ENCODE measurements at places on chromosomes 11 and 22. TPM values are rescaled to one million over a fixed set of nuclear protein-coding genes. Genes with fewer than 3 reads are reported as not detected.

LDLRAD3 gene
- total RNA-seq = 27.3 TPM

- DNase-seq = no peak
Observed at GRCh38 chr22:40401981-40402406, 31.6 kb downstream of the SGSM3 start.

F2 gene
- total RNA-seq = not detected

- no peak for DNase-seq
Observed at GRCh38 chr11:36343436-36343835, 47.3 kb downstream of the PRR5L start.

SERPING1 gene
- 878 TPM for total RNA-seq

DNA sequence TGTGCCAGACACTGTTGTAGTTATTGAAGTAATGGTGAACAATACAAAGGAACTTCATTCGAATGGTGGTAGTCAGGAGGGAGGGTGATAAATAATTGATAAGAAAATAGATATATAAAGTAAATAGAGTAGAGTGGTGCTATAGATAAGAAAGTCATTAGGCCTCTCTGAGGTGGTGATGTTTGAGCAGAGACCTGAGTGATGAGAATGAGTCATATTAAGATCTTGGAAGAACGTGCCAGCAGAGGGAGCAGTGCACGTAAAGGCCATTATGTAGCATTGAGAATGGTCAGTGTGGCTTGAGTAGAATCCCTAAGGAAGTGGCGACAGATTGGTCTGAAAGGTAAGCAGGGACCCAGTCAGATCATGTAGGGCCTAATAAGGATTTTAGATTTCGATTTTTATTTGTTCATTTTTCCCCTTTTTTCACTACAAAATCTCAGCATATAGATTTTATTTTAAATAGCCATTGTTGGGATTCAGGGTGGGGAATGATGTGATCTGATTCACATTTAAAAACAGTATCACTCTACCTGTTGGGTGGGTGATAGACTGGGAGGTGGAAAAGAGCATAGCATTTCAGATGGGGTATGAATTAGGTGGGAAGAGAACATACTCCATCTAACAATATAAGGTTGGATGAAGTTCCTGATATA is 44.7 kb downstream of the CCDC90B start:
- peak; percentile 35 for DNase-seq

CARD16 gene
- total RNA-seq = 11.3 TPM

- no peak for DNase-seq
Observed at GRCh38 chr11:3861683-3862082, 6.2 kb downstream of the STIM1 start.

ASCL2 gene
- total RNA-seq = not detected

- no peak for DNase-seq
Observed at GRCh38 chr22:38327805-38328204, 10.6 kb upstream of the CSNK1E start.

USP2 gene
- 18.7 TPM for total RNA-seq

DNA sequence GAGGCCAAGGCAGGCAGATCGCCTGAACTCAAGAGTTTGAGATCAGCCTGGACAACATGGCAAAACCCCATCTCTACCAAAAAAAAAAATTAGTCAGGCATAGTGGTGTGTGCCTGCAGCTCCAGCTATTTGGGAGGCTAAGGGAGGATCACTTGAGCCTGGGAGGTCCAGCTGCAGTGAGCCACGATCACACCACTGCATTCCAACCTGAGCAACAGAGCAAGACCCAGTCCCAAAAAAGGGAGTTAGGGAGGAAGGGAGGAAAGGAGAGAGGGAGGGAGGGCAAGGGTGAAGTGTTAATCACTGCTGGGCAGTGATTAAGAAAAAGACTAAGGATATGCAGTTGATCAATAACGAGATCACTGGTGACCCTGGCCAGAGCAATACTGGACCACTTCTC is 56.0 kb upstream of the APOA1 start:
- no peak for DNase-seq

- DNase-seq = no peak
Observed at GRCh38 chr22:24007253-24008021, 2.2 kb upstream of the GSTT4 start.

GRCh38 chr11:18392434-18393321 is 1.7 kb upstream of the LDHA start:
- no peak for DNase-seq

OR8A1 gene
- not detected for total RNA-seq

DNA sequence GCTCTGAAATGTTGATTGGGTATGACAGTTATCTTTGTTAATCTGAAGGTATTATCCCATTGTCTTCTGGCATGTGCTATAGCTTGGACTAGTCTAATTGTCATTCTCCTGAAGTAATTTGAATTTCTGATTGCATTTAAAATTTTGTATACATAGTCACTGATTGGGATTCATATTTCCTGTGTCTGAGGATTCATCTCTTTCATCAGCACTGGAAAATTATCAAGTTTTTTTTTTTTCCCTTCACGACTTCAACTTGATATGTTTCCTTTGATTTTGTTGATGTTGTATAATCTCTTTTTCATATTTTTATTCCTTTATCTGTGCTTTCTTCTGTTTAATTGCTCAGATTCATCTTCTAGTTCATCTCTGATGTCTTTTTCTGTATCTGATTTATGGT is 104.1 kb downstream of the DDX10 start:
- DNase-seq = no peak

PGA5 gene
- total RNA-seq = 5.0 TPM

- DNase-seq = no peak
Observed at GRCh38 chr11:32421992-32422391, 13.3 kb downstream of the WT1 start.

DNA sequence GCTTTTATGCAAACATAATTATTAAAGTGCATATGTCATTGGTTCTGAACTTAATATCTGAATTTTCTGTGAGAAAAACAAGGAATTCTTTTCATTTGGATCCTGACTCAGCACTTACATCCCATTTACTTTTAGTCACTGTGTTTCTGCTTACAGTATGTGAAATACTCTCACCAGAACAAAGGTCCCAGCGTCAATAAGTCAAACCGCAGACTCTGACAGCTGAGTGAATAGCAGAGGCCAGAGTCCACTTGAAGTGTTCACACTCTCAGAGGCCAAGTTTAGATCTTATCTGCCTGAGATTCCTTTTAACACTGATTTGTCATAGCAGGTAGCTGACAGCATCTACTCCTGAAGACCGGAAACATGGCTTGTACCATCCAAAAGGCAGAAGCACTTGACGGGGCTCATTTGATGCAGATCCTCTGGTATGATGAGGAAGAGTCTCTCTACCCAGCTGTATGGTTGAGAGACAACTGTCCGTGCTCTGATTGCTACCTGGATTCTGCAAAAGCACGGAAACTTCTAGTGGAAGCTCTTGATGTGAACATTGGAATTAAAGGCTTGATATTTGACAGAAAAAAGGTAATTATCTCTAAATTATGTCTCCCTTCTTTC is 14.6 kb downstream of the BBOX1 start:
- DNase-seq = no peak

PANX3 gene
- total RNA-seq = not detected

DNA sequence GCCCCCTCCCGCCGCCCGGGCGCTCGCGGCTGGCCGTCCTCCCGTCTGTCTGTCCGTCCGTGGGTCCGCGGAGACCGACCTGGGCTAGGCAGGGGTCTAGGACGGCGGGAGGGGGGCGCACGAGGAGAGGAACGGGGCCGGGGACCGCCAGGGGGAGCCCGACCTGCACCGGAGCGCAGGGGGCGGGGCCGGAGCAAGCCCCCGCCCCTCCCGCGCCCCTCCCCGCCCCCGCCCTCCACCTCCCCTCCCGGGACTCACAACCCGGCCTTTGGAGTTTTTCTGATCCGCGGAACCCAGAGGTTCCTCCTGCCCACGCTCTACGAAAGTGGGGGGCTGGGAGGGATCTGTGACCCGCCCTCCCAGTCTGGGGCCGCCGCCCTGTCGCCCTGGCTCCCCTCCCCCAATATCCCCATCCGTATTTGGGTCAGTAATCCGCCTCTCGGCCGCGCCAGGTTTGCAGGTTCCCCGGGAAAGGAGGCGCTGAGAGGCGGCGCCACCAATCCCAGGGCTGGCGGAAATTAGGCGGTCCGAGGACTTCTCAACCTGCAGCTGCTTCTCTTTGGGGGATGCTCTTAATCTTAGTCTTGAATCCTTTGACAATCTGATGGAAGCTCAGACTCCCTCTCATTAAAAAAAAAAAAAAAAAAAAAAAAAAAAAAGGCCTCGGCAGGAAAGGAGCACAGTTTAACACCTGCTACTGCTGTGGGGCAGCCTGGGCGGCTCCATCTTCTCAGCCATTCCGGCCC is 925 bp upstream of the KCNJ11 start:
- peak; percentile 59 for DNase-seq

GRCh38 chr11:78209478-78209877 is 20.8 kb downstream of the USP35 start:
- DNase-seq = no peak

DNA sequence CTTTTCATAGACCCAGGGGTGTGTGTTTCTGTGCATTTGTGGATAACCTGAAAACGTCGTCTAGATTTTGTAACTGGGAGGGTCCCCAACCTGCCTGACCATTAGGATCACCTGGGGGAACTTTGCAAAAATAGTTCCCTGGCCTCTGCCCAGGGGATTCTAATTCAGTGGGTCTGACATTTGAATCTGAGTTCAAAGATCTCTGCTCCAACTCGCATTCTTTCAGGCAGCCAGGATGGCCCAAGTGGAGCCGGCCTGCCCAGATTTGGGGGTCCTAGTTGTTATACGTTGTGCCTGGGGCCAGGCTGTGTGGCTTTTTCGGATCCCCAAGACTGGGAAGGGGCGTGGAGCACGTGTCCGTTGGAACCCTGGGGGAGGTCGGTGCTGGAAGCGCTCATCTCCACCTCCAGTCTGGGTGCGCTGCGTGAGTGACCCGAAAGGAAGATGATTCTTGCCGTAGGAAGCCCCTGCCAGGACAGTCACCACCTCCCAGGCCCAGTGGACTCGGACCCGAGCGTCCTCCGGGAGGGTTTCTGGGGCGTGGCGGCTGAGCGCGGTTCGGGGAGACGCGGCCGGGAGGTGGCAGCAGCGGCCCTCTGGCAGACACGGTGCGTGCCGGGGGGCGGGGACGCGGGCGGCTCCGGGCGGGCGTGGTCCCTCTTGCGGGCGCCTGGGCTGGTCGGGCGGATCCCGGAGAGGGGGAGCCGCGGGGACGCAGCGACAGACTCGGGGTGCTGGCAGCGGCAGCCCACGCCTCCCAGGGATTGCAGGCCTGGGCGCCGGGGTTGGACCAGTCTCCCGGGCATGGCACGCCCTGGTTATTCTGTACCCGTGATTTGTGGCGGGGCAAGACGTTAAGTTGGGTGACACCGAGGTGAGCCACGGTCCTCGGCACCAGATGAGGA is 29.2 kb upstream of the PLET1 start:
- DNase-seq = peak; percentile 57

GRCh38 chr11:115903179-115903578 is 399.0 kb upstream of the CADM1 start:
- no peak for DNase-seq

DNA sequence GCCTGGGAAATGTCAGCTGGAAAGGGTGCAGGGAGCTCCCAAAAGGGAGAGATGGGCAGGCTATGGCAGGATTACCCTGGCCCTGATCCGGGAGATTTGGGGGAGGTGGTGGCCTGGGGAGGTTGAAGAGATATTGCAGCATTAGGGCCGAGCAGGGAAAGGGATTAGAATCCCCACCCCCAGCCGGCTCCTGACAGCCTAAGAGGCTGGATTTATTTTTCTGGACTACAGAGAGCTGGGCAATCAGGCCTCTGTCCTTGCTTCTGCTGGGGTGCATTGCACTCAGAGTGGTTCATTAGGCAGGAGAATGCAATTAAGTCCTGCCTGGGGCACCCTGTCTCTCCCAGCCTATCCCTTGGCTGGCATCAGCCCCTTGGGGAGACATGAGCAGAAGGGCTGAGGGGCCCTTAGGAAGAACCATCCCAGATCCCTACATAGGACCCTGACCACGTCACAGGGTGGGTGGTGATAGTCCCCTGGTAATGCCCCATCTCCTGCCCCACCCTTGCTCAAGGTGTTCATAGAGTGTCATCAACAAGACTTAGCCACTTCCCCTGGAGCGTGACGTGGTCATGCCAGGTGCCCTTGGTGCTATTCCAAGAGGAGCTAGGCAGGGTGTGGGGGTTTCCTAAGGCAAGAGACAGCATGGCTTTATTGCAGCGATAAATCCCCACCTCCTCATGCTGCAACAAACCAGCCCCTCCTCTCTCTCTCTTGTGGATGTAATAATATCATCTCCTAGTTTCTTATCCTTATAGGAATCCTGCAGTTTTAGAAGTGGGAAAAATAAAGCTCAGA is 38.4 kb upstream of the KLHL35 start:
- DNase-seq = no peak

GRCh38 chr11:120643284-120643683 is 131.7 kb downstream of the GRIK4 start:
- DNase-seq = no peak

DNA sequence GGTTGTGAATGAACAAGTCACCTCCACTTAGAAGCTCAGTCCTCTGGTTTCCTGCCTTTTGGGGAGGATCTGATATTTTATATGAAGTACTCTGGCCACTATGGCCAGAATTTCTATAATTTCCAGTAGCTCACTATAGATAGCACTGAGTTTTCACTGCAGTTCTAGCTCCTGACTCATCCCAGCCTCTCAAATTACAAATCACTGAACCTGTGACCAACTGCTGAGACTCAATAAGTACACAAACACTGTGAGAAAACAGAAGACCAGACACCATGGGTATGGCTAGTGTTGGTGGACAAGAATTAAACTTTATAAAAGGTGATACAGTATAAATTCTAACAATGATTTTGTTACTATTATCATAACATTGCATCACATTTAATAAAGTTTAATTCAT is 47.1 kb upstream of the UCP3 start:
- DNase-seq = no peak

MMP8 gene
- total RNA-seq = 0.19 TPM

Data from omental fat pad (tissue), 4 donors.